ENCODE measurements at places on chromosomes 3 and 15. TPM values are rescaled to one million over a fixed set of nuclear protein-coding genes. Genes with fewer than 3 reads are reported as not detected.

TRIM42 gene
- not detected for total RNA-seq

RTP1 gene
- total RNA-seq, result not detected

SPATA12 gene
- total RNA-seq, result not detected

HYAL3 gene
- 7.9 TPM for total RNA-seq

CTXND1 gene
- not detected for total RNA-seq

C3orf20 gene
- total RNA-seq, result not detected

ABI3BP gene
- total RNA-seq, result 68.7 TPM

- no peak for DNase-seq
- no peak overlapping the region for H3K4me3 ChIP-seq
- H3K27me3 ChIP-seq, result peaks cover 27% of the 10 kb centered on the region
These were observed 11.6 kb downstream of the IGF2BP2 start for GRCh38 chr3:185813205-185813604.

- no peaks in the 10 kb centered on the region for H3K27me3 ChIP-seq
- peaks cover 4% of the 10 kb centered on the region for H3K4me1 ChIP-seq
- H3K36me3 ChIP-seq, result no peaks in the 10 kb centered on the region
- H3K27ac ChIP-seq, result peak overlapping the region; percentile 10
- H3K4me3 ChIP-seq, result no peak overlapping the region
These were observed 13.2 kb upstream of the GNB4 start for GRCh38 chr3:179464323-179465092.

DNA sequence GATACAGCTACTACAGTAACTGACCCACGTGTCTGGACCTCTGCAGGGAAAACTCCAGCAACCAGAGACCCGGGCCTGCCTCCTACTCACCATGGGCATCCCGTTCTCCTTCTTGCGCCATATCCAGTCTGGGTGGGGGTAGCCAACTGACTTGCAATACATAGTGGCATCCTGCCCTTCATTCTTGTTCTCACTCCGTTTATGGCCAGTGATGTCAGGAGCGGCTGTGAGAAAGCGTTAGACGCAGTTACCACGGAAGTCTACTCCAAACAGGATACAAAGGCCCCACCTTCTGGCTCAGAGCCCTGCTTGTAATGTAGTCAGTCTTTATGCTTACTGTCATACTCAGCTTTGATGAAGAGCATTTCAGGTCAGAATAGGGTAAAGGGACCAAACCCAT, 59.6 kb downstream of the NPTN start:
- peaks cover 20% of the 10 kb centered on the region for H3K36me3 ChIP-seq
- H3K27me3 ChIP-seq, result no peaks in the 10 kb centered on the region
- H3K4me3 ChIP-seq, result no peak overlapping the region
- no peak for DNase-seq
- no peaks in the 10 kb centered on the region for H3K4me1 ChIP-seq

- H3K36me3 ChIP-seq, result no peaks in the 10 kb centered on the region
- no peak overlapping the region for H3K4me3 ChIP-seq
- no peaks in the 10 kb centered on the region for H3K4me1 ChIP-seq
- no peak for DNase-seq
- no peaks in the 10 kb centered on the region for H3K27me3 ChIP-seq
- no peak overlapping the region for H3K27ac ChIP-seq
These were observed 318.6 kb downstream of the FHIT start for GRCh38 chr3:60932643-60933042.

DNA sequence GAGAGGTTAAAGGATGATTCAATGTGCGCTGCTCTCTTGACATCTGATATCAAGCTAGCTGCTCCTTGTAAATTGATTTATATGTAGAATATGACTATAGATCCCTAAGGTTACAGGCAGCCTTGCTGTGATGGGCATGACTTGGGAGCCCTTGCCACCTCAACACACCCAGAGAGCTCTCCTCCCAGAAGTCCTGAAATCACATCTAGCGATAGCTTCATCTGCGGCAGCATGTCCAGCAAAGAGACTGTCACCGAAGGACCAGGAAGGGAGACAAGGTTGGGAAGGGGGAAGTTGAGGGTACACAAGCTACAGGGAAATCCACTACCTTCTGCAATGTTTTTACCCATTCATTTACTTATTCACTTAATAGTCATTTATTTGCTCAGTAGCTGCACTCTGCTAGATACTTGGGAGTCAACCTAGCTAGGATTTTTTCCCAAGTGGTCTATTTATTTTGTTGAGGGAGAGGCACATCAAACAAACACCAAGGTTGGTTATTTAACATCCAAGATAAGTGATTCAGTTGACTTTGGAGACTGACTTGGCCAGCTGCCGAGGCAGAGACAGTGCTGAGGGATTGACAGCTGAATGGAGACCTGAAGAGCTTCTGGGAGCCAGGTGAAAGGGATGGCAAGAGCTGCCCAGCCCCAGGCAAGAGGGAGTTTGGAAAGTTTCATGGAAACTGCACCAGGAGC, 205.8 kb upstream of the IL12A start:
- DNase-seq, result no peak
- no peaks in the 10 kb centered on the region for H3K27me3 ChIP-seq
- H3K27ac ChIP-seq, result peak overlapping the region; percentile 76
- H3K36me3 ChIP-seq, result no peaks in the 10 kb centered on the region
- H3K4me3 ChIP-seq, result no peak overlapping the region

DNA sequence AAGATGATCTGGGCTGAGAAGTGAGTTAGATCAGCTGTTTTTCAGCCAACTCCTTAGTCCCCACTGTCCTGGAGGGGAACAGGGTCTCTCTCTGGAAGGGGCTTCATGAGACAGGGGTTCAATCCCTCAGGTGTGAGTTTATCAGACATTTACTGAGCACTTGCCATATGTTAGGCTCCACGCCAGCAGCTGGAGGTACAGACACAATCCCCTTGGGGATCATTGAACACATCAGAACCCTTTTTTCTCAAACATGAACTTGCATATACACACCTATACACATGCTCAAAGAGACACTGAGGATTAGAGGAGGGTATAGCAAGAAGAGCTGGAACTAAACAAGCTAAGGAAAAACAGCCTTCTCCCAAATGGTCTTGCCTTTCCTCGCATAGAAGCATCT, 5.5 kb upstream of the BMF start:
- DNase-seq, result no peak
- H3K27ac ChIP-seq, result no peak overlapping the region
- H3K27me3 ChIP-seq, result peaks cover 9% of the 10 kb centered on the region

DNA sequence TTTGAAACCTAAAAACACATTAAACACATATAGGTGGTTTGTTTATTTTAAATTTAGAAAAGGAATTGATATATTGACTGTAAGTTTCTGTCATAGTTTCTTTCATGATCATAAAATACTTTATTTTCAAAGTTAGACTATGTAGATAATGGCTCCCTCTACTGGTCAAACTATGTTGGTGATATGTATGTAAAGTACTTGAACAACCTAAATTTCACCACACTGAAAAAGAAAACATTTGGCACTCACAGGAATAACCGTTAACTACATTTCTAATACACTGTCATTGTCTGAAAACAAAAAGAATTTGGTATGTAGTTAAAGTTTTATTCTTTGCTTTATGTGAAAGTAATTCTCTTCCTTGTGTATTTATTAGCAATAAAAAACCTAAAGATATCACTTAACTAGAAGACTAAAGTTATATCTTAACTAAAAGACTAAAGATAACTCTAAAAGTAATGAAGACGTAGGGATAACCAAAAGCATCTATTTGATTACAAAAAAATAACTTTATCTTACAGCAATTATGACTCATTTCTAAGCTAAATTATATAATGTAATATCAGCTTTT, 427.5 kb downstream of the VGLL3 start:
- no peak for DNase-seq
- H3K4me1 ChIP-seq, result no peaks in the 10 kb centered on the region
- H3K27me3 ChIP-seq, result no peaks in the 10 kb centered on the region
- H3K4me3 ChIP-seq, result no peak overlapping the region
- no peaks in the 10 kb centered on the region for H3K36me3 ChIP-seq

- H3K4me1 ChIP-seq, result no peaks in the 10 kb centered on the region
- no peak overlapping the region for H3K27ac ChIP-seq
These were observed 1120.7 kb upstream of the ALCAM start for GRCh38 chr3:104245981-104246380.

DNA sequence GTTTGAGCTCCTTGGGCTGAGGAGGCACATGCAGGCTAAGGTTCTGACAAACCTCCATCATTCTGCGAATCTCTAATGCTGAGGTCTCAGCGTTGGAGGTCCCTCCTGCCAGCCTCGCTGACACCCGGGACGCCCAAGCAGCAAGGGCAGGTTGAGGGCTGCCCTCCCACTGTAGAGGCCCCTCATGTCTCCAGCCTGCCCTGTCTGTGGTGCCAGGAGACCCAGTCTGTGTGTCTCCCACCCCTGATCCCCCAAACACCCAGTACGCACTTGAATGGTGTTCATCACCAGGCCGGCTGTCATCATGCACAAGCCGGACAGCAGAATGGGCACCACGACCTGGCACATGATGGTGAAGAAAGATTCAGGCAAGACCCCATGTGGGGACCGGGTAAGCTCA, 27.8 kb downstream of the SLC41A3 start:
- DNase-seq, result no peak
- H3K4me1 ChIP-seq, result peaks cover 19% of the 10 kb centered on the region
- H3K27ac ChIP-seq, result no peak overlapping the region
- H3K27me3 ChIP-seq, result no peaks in the 10 kb centered on the region
- H3K4me3 ChIP-seq, result no peak overlapping the region

DNA sequence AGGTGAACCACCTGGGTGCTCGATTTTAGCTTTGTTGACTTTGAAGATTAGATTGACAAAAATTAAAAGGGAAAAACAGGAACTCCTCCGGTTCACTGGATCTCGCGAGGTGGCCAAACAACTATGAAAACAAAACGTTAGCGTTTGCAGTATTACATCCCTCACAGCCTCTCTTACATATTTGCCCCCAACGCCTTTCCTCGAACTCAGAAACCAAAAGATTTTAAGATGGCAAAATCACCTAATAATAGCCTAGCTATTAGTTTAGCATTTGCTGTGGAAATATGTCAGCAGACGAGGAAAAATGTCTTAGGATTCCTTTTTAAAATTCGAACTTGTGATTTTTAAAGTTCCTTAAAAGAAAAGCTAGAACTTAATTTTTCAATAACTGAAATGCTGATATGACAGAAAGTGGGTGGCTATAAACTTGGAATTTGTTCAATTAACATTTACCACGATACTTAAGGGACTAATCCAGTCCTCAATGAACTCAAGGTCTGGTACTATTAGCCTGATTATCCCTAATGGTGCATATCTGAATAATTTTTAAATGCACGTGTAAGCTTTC, 491 bp upstream of the SENP7 start:
- H3K4me3 ChIP-seq, result peak overlapping the region; percentile 87
- DNase-seq, result no peak
- peaks cover 37% of the 10 kb centered on the region for H3K4me1 ChIP-seq
- no peaks in the 10 kb centered on the region for H3K27me3 ChIP-seq

GRCh38 chr3:170584585-170585007, 1.3 kb downstream of the SLC7A14 start:
- H3K27me3 ChIP-seq, result no peaks in the 10 kb centered on the region
- H3K4me3 ChIP-seq, result no peak overlapping the region
- peaks cover 15% of the 10 kb centered on the region for H3K4me1 ChIP-seq
- no peak for DNase-seq
- H3K27ac ChIP-seq, result no peak overlapping the region

DNA sequence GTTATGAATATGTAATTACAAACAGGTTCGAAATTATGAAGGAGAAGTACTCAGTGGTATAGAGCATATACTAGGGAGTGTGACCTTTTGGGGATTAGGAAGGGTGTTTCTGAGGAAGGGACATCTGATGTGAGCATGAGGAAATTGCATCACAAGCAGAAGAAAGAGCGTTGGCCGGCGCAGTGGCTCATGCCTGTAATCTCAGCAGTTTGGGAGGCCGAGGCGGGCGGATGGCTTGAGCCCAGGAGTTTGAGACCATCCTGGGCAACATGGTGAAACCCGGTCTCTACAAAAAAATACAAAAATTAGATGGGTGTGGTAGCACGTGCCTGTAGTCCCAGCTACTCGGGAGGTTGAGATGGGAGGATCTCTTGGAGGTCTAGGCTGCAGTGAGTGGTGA, 6.9 kb downstream of the CMTM7 start:
- DNase-seq, result no peak
- H3K4me3 ChIP-seq, result no peak overlapping the region
- H3K27ac ChIP-seq, result no peak overlapping the region

DNA sequence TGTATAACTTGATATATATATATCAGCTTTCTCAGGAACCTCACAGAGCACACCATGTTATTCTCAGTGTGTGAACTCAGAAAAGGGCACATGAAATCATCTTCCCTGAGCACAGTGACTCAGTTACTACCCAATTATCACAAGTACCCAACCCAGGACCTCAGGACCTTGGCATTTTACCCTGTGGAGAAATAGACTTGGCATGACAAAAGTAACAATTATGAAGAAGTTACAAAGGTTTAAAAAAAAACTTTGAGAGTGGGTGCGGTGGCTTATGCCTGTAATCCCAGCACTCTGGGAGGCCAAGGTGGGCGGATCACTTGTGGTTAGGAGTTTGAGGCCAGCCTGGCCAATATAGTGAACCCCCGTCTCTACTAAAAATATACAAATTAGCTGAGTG, 52.4 kb downstream of the ONECUT1 start:
- no peak overlapping the region for H3K27ac ChIP-seq
- H3K36me3 ChIP-seq, result no peaks in the 10 kb centered on the region
- no peak for DNase-seq
- no peak overlapping the region for H3K4me3 ChIP-seq

DNA sequence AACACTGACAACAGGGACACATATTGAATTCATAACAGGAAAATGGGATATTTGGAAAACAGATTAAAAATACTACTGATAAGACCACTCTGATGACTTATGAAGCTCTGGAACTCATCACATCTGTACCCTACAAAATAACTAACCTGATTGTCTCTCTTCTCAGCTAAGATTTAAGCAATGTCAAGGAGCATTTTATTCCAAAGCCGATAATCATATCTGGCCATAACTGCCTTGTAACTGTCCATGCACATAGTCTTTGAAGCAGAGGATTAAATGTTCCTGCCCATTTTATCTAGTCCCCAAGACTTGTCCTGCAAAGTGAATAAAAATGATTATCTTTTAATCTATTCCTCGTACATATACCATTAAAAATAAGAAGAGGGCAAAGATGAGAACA, 234.1 kb downstream of the STAG1 start:
- no peak for DNase-seq
- H3K27me3 ChIP-seq, result no peaks in the 10 kb centered on the region
- no peak overlapping the region for H3K4me3 ChIP-seq
- H3K36me3 ChIP-seq, result peaks cover 11% of the 10 kb centered on the region
- no peak overlapping the region for H3K27ac ChIP-seq
- no peaks in the 10 kb centered on the region for H3K4me1 ChIP-seq

DNA sequence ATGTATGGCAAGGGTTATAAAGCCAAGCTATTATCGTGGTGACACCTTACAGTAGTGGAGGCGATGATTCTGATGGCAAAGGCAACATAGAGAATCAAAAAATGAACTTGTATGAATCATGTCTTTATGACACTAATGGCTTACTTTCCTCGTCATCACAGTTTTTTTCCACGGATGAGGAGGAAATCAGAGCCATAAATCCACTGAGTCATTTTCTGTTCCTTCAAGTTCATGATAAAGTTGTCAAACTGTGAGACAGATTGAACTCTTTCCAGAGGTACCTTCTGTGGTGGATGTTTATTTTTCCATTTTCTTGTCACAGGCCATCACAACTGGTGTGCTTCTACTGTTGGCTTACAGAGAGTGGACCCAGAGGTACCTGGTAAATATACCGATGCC, 8.5 kb downstream of the TMEM212 start:
- no peak overlapping the region for H3K4me3 ChIP-seq
- H3K27me3 ChIP-seq, result no peaks in the 10 kb centered on the region
- no peaks in the 10 kb centered on the region for H3K36me3 ChIP-seq
- no peaks in the 10 kb centered on the region for H3K4me1 ChIP-seq
- no peak for DNase-seq

Data from esophagus squamous epithelium (tissue), 5 donors.